NCI-H1092 (cell line): ENCODE measurements at places on chromosomes 3 and 15.

DNA sequence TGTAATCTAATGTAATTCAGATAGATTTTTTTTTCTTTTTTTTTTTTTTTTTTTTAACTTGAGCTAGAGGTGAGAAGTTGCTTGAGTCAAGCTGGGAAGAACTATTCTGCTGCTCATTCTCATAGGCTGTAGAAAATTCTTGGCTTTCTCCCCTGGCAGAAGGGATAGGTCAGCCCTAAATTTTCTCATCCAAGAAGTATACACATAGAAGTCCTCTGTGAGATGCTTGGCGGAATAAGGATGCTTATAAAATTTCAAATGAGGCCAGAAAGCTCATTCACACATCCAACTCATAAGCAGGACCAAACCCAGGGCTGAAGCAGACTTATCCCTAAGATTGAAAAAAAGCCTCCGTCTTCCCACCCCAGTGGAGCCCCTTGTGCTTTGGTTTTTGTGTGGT lies 572.5 kb downstream of the SQOR start:
- no peak for DNase-seq

DNA sequence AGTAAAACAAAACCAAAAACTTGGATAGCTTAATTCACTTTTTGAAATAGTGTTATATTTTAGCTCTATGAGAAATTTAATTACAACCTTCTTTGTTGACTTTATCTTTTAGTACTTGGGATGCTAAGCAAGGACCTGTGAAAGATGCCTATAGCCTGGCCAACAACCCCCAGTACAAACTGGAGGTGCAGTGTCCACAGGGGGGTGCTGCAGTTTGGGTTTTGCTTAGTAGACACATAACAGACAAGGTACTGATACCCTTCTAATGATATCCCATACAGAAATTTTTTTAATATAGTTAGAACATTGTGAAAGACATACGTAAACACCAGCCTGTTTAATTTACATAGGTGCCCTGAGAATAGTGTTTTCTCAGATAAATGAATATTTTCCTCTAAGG lies 35.3 kb downstream of the CAPN7 start:
- no peak for DNase-seq

DNA sequence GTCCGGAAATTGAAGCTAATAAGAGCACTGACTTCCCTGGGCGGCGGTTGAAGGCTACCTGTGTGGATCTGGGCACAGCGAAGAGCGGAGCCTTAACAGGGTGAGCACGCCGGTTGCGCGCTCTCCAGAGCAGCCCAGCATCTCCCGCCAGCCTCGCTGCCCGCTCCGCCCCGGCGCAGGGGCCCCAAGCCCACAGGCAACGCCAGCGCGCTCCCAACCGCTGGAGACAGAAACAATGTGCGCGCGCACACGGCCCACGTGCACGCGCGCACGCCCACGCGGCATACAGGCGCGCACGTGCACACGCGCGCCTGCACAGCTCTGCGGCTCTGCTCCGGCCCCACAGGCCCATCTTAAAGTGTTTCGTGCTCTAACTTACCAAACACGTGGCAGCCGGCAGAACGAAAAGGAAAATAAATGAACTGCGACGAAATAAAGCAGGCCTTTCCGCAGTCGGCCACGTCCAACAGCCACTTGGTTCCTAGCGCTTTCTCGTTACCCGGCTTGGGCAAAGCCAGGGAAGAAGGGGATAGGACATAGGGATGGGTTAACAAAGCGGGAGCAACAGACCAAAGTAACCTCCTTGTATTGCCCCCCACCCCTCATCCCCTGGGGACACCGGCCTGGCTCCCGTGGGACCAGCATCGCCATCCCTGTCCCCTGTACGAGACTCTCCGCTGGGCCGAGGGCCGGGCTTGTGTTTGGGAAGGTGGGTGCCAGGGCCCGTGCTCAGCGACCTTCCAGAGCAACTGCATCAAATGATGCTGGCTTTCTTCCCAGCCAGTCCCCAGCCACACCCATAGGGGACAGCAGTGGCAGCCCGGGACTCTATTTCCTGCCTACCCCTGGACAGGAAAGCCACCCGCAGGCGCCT lies 203.7 kb downstream of the ABHD5 start:
- peak; percentile 70 for DNase-seq

DNA sequence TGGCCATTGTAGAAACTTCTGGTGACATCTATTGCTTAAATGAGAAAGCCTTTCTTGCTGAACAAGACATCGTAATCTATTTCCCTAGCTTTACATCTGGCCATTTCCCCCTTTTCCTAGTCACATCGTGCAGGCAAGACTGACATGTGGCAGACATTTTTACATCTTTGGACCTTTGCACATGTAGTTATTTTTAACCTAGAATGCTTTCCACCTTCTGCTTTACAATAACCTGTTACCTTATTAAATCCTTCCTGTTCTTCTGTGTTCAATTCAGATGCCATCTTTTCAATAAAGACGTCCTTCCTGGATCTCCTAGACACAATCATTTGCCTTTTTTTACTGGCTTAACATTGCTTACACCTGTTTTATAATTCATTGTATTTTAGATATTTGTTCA lies 343.3 kb downstream of the DIPK2A start:
- DNase-seq, result no peak

- DNase-seq, result no peak
Observed at GRCh38 chr15:26981492-26981891, 10.5 kb downstream of the GABRG3 start.

GRCh38 chr3:77460326-77460725 lies 420.4 kb downstream of the ROBO2 start:
- DNase-seq, result no peak

GRCh38 chr3:107847791-107848190 lies 243.0 kb downstream of the CD47 start:
- no peak for DNase-seq

DNA sequence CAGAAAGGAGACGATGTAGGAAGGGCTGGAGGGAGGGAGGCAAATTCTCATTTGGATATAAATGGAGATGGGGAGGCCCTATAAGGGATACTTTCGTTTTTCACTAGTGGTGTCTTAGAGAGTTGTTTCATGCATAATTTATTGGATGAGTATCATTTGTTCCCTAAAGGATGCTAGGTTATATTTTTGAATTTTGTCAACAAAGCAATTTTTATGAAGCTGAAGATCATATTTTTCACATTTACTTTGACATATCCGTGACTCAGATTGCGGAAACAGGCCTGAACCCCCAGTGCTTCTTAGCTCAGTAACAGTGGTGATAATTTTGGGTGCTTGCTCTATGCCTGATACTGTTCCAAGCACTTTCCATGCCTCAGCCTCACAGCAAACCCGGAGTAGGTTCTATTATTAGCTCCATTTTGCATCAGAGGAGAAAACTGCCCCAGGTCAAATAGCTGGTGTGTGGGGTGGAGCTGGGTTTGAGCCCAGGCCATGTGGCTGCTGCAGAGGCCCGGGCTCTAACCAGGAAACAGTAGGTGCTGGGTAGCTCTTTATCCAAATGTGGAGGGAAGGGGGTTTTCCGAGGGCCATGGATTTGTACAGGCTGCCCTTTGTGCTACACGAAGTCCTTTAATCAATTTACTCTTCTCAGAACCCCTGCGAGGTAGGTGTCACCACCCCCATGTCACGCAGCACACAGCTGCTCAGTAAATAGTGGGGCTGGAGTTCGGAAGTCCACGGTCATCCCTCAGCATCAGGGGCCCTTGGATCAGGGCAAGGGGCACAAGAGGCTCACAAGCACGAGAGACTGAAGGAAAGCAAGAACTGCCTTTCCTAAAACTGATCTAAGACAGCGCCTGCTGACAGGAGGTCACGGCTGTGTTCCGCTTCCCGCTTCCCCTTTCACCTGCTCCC lies 99.1 kb downstream of the SLC49A4 start:
- no peak for DNase-seq

DNA sequence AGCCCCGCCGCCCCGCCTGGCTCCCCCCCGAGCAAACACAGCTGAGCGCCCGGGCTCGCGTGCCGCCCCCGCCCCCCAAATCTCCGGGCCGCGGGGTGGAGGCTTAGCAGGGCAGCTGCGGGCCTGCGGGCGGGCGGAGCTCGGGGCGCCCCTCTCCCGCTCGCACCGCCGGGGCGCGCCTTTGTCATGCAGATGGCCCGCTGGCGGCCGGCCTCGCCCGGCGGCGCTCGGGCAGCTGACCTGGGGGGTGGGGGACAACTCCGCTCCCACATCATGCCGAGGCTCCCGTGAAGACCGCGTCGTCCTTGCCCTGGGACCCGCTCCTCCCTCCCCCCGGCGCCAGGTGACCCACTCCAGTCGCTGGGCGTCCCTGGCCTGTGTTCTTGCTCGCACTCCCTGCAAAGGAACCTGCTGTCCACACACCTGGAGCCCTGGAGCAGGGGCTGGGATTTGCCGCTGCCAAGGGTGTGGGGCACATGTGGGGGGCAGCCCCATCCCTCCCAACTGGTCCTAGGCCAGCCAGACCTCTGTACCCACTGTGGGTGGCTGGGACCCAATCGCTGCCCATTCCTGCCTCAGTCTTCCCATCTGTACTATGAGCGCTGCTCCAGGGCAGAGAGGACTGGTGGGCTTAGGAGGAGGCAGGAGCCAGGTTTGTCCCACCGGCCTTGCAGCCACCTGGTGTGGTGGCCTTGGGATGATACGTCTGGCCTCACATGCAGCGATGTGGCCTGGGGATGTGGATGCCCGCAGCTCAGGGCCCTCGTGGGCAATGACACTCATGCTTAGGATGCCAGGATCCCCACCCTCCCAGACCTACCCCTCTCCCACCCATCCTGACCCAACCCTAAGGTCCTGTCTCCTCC lies 33.5 kb downstream of the DNAJB8 start:
- no peak for DNase-seq

GRCh38 chr15:70318594-70319465 lies 221.1 kb upstream of the TLE3 start:
- DNase-seq, result no peak
